Activated CD4-positive, alpha-beta T cell treated with anti-CD3 and anti-CD28 coated beads, Interleukin-2, amount 50 U/mL, for 48 hours (primary cell): ENCODE measurements at places on chromosomes 2 and 18.

- no peak for DNase-seq
Measured at GRCh38 chr18:3286159-3286558, 24.2 kb downstream of the MYL12B start.

- DNase-seq: no peak
Measured at GRCh38 chr2:8433390-8433789, 248.5 kb upstream of the ID2 start.

DNA sequence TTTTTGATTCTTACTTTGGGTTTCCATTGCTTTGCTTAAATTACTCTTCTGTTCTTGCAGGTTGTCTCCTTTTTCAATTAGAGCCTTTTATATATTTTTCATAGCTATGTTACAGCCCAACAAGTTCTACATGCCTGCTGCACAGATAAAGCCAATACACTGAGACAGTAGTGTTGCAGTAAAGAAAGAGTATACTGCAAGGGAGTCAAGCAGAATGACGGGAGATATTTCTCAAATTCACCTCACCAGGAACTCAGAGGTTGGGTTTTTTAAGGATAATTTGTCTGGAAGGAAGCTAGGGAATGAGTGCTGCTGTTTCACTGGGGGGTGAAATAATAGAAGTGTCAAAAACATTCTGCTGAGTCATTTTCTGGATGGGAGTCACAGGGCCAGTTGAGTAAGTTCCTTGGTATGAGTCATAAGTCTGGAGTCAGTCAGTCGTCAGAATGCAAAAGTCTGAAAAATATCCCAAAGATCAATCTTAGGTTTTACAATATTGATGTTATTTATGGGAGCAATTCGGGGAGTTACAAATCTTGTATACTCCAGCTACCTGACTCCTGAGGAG lies 193.0 kb upstream of the RGPD4 start:
- DNase-seq: no peak

DNA sequence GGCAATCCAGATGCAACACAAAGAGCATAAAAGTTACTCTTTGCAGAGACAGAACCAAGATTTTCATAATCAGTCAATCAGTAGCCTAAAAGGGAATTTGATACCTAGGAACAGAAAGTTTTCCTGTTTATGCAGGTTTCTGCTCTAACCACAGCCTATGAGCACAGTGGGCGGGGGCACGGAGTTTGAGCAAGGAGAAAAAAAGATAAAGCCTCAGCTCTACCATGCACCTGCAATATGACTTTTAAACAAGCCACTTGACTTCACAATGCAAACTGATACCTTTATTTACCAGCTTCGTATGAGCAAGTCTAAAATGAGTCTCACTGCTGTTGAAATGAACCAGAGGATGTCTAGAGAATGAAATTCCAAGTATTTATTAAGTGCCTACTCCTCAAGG lies 5.6 kb upstream of the LRATD1 start:
- no peak for DNase-seq

GRCh38 chr18:4842287-4842686 lies 354.8 kb downstream of the AKAIN1 start:
- no peak for DNase-seq

- no peak for DNase-seq
Measured at GRCh38 chr2:70475266-70475665, 78.4 kb downstream of the TGFA start.

- DNase-seq: no peak
Measured at GRCh38 chr2:37637985-37638384, 33.5 kb downstream of the CDC42EP3 start.

GRCh38 chr2:106106622-106107508 lies 87.2 kb downstream of the UXS1 start:
- no peak for DNase-seq

GRCh38 chr2:107932979-107933378 lies 53.3 kb upstream of the SLC5A7 start:
- no peak for DNase-seq
